ENCODE measurements at places on chromosomes 5 and 9.

DNA sequence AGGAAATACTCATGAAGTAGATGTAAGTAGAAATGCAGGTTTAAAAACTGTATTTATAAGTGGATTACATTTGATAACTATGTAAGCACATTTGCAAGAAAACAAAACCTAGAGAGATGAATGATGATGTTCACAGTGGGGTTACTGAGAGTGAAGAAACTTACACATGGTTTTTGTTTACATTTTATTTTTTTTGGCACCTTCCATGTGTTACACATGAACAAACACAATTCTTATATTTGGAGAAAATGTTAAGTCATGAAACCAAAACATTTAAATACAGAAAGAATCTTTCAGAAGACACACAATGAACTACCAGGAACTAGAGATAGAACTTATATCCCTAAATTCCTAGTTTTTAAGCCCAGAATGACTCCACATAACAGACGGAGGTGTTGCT, 51.5 kb upstream of the SPATA31E1 start:
- DNase-seq, result no peak

- no peak for DNase-seq
These were observed 266.0 kb upstream of the PTGER4 start for GRCh38 chr5:40413743-40414142.

DNA sequence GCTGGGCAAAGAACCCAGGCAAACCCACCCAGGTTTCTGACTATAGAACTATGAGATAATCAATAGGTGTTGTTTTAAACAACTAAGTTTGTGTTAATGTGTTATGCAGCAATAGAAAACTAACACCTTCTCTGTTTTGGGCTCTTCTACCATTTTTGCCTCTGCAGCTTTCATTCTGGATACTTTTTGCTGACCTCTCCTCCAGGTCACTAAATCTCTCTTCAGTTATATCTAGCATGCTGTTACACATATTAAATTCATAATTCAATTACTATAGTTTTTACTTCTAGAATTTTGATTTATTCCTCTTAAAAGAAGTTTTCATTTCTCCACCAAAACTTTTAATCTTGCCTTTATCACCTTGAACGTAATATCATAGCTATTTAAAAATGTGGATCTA, 17.2 kb downstream of the MAPK9 start:
- no peak for DNase-seq

- no peak for DNase-seq
These were observed 33.2 kb downstream of the SHB start for GRCh38 chr9:38035873-38036272.

DNA sequence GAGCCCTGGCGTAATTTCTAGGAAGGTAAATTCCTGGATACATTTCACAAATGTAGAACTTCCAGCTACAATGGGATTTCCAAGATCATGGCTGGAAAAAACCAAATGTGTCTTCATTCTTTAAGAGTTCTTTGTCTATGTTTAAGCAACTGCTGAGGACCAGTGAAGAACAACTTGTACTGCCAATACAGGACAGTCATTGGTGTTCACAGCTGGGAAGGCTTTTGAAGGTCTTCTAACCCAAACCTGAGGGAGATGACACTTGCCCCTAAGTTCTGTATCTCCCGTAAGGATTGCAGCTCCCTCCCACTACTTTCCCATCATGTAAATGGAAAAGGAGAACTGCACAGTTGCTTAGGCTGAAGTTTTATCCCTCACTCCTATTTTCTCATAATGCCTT, 28.4 kb downstream of the TMEM167A start:
- DNase-seq, result no peak

- no peak for DNase-seq
These were observed 305.0 kb downstream of the RASEF start for GRCh38 chr9:82757924-82758323.

GRCh38 chr5:82656341-82656761, 378.2 kb upstream of the RPS23 start:
- DNase-seq, result no peak

GRCh38 chr5:168969326-168969886, 331.5 kb downstream of the SLIT3 start:
- no peak for DNase-seq

GRCh38 chr5:14685757-14686156, 21.2 kb downstream of the OTULIN start:
- peak; percentile 37 for DNase-seq

GRCh38 chr9:5575000-5575399, 53.9 kb upstream of the RIC1 start:
- DNase-seq, result no peak

DNA sequence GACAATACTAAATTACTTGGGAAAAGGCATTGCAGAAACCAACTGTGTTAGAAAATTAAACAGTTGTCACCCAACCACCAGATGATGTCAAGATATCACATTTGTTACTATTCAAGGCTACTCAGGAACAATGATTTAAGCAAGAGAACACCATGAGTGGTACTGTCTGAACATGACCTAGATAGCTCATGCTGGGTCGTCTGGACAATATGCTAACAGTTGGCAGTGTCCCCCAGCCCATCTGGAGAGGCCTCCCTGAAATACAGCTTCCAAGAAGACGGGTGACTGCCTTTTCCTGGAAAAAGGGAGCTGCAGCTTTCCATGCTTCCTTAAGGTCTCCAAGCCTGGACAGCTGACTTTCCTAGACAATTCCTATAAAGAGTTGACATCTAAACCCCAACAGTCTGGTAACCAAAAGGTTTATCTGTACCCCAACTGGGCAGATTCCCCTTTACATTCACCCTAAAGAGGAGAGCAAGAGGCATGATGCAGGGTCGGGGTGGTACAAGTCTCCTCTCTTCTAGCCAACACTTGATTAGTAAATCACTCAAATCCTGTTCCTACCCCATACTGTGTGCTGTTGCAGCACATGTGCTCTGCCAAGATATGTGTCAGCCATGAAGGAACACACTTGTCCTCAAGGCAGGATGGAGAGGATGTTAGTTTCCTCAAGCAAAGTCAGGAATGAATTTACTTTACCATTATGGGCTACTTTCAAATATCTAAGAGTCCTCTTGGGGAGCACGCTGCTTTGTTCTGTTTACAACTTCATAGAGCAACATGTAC, 433.0 kb downstream of the PDE4D start:
- DNase-seq, result peak; percentile 56

DNA sequence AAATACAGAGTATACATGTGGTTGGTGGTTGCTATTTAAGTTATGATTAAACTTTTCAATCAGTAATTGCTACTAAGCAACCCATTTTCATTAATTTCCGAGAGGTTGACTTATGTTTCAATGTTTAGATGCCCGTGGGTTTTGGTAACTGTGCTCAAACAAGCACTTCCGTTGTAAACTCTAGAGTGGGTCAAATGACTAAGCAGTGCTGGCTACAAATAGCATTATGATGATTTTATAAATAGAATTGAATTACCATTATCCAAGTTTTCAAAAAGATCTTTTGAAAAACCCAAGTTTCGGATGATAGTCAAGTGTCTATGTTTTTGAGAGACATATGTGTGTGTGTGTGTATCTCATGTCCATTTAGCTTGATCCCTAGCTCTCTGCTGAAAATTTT, 2369.4 kb upstream of the ACO1 start:
- no peak for DNase-seq
